ENCODE measurements at places on chromosomes 2 and 18. TPM values are rescaled to one million over a fixed set of nuclear protein-coding genes. Genes with fewer than 3 reads are reported as not detected.

The RASGRP3 gene
- 16.0 TPM for total RNA-seq

- no peak for DNase-seq
These were observed 87.3 kb downstream of the CBLN2 start for GRCh38 chr18:72456802-72457201.

DNA sequence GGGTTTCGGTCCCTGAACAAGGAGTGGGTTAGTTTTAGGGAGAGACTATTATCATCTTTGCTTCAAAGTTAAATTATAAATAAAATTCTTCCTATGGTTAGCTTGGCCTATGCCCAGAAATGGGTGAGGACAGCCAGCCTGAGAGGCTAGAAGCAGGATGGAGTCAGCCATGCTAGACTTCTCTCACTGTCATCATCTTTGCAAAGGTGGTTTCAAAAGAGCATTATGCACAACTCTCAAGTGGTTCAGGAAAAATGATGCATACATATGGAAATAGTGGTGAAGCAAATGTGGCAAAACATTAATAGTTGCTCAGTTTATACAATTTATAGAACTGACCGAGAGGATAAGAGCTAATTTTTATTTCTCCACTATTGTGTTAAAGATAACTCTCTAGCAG is 283.9 kb upstream of the FBXO11 start:
- no peak for DNase-seq

- DNase-seq = no peak
These were observed 171.3 kb downstream of the LOXHD1 start for GRCh38 chr18:46485675-46486194.

DNA sequence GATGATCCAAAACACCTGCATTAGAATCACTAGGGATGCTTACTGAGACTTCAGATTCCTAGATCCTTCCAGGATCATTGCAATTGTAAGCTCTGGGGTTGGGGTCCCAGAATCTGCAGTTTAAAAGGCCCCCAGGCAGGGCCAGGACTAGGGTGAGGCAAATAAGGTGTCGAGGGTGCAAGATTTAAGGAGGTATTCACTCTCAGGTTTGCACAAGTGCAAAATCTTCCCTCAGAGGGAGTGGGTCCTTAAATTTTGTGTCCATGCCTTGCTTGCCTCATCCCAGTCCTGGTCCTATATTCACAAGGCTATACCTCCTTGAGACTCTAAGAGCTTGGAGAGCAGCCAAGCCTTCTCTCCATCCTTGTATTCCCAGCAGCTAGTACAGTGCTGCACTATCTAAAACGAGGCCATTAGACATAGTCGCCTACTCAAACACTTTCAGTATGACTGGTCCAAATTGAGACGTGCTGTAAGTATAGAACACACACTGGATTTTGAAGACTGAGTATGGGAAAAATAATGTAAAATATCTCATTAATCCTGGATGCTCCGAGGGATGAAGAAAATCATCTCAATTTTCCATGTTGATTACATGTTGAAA is 31.6 kb upstream of the MREG start:
- no peak for DNase-seq

The TXNL1 gene
- 54.2 TPM for total RNA-seq

The ZC3H6 gene
- total RNA-seq = 37.7 TPM

GRCh38 chr2:9297807-9298206 is 91.2 kb downstream of the ASAP2 start:
- DNase-seq = peak; percentile 22

DNA sequence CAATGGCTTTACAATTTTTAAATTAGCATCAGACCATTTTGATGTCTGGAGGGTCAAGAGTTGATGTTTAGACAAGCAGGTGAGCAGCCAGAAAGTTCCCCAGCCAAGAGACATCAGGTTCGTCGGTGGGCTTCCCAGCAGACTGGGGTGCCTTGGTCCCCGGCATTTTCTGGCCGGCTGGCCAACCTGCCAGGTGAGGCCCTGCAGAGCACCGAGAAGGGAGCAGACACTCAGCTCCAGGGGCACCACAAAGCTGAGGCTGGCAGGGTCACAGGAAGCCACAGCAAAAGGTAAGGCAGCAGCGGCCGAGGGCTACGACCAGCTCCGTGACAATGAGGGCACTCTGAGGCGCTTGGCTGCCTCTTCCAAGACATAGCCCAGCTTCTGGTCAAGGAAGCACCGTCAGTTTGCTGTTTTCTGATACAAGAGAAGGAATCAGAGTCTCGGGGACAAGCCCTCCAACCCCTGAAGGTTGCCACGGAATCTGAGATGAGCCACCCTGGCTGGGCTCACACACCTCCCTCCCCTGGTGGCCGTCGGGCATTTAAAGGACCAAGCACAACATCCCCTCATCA is 229.0 kb downstream of the MGAT5 start:
- peak; percentile 19 for DNase-seq

The CCDC141 gene
- total RNA-seq = 12.3 TPM

GRCh38 chr2:118089139-118089800 is 999 bp downstream of the INSIG2 start:
- DNase-seq = no peak

GRCh38 chr2:207792244-207792785 is 22.6 kb upstream of the FZD5 start:
- no peak for DNase-seq

The CIB4 gene
- not detected for total RNA-seq

DNA sequence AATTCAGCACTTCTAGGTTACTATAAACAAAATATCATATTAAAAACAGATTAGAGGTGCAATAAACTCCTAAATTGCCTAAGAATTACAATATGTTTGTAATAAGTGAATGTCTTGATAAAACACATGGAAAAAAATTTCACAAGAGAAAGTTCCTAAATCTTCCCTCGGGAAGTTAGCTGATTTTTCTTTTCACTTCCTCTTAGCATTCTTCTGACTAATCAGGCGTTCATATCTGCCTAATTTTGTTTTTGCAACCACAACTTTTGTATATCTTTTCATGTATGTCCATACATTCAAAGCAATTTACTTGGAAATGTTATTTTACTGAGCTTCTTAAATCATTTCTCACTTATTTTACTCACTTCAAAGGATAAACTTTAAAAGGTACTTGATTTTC is 88.5 kb downstream of the RTTN start:
- no peak for DNase-seq

The SMYD1 gene
- 0.49 TPM for total RNA-seq

GRCh38 chr18:76486038-76486437 is 9.0 kb downstream of the ZNF516 start:
- DNase-seq = no peak

- DNase-seq = no peak
These were observed 82.5 kb downstream of the TCF7L1 start for GRCh38 chr2:85215448-85216401.

GRCh38 chr2:97765933-97766332 is 52.6 kb downstream of the ZAP70 start:
- DNase-seq = no peak

- no peak for DNase-seq
These were observed 21.3 kb upstream of the ALK start for GRCh38 chr2:29942711-29943110.

DNA sequence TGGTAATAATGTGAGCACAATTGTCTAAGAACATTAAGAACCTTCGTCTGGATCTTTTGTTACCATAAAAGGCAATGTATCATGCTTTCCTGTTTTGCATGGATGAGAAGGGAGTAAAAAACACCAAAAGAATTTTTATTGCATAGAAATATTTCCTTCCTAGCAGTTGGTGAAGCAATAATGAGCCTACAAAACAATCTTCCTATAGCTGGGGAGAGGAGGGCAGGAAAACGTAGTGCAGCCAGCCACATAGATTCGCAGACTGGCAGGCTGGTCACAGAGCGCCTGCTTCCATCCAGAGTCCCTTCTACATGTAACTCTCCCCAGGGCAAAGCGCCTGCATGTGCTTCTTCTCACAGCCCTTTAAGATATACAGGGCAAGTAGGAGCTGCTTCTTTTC is 190.4 kb downstream of the BABAM2 start:
- no peak for DNase-seq

DNA sequence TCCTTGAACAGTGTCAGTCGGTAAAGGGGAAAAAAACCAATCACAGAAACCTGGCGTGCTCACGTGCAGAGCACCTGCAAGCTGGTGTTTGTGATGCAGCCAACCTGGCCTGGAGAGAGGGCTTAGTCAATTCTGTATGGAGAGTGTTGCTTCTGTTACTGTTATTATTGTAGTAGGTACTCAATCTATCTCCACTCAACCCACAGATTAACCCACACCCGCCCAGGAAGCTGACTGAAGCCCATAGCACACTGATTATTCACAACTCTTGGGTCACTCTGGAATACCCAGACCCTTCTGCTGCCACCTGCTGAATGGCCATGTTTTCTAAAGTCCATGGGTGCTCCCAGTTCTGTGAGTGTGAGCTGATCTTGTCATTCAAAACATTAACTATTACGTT is 53.9 kb downstream of the TNFRSF11A start:
- DNase-seq = no peak

DNA sequence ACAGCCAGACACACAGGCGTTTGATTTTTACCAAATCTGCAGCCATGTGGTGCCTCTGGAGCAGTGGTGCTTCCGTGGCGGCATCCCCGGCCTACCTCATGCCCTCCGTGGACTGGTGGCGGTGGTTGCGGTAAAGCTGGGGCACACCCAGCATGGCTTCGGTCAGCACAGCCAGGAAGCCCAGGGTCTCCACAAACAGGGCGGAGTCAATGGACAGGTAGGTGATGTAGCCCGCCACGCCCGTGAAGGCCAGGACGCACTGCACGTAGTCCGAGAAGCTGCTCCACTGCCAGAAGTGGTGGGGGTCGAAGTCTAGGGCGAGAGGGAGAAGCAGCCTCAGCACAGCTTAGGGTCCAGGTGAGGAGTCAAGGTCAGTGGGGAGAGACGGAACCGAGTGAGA is 32.4 kb downstream of the SLC66A2 start:
- DNase-seq = peak; percentile 51

The ATG16L1 gene
- total RNA-seq = 26.4 TPM

- DNase-seq = no peak
These were observed 63.5 kb downstream of the CDH2 start for GRCh38 chr18:28113271-28114029.

- no peak for DNase-seq
These were observed 8.3 kb downstream of the ARL5A start for GRCh38 chr2:151819920-151820319.

The DOCK10 gene
- total RNA-seq = 50.7 TPM

- peak; percentile 84 for DNase-seq
These were observed at the start of gene ARMC9 for GRCh38 chr2:231198291-231199173. Gene ARMC9, plus strand, starts transcription at chr2:231198631. Its CDS starts 7,608 bp downstream, at chr2:231206239.

- DNase-seq = no peak
These were observed 262.1 kb downstream of the PRKCE start for GRCh38 chr2:45913539-45913938.

DNA sequence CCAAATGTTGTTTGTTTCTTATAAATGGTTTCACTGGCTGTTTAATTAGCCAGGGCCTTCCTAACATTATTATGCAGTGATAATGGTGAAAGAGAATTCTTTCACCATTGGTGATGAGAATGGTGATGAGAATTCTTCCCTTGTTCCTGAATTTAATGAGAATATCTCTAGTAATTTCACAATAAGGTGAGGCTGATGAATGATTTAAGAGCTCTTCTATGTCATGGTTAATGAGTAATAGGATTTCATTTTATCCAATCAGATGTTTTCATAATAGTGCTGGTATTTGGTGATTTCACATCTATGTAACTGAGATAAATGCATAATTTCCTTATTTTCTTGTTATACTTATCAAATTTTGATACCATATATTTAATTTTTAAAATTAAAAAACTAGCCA is 535.7 kb upstream of the ZEB2 start:
- no peak for DNase-seq

GRCh38 chr2:176068419-176068832 is 15.3 kb downstream of the EVX2 start:
- DNase-seq = no peak

GRCh38 chr2:240196716-240197461 is 56.4 kb upstream of the OTOS start:
- no peak for DNase-seq

The PLB1 gene
- total RNA-seq = 5.5 TPM

The TDRD15 gene
- total RNA-seq = 0.13 TPM

GRCh38 chr2:188600536-188601210 is 309.0 kb downstream of the GULP1 start:
- DNase-seq = no peak

The GPAT2 gene
- total RNA-seq = 11.1 TPM

The ABCG8 gene
- not detected for total RNA-seq

DNA sequence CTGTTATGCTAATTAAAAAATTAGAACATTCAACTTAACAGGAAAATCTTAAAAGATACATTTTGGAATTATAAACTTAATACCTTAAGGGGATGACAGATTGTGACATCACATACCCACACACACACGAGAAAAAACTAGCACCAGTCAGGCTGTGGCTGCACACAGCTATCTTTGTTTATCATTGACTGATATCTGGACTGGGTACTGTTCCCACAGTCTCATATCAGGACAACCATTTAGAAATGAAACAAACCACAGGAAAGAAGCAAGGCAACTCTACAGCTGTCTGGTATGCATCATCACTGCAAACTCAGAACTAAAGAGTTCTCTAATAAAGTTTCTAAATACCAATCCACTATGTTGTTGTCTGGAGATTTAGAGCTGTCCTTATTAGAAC is 210.9 kb upstream of the SMAD7 start:
- no peak for DNase-seq

DNA sequence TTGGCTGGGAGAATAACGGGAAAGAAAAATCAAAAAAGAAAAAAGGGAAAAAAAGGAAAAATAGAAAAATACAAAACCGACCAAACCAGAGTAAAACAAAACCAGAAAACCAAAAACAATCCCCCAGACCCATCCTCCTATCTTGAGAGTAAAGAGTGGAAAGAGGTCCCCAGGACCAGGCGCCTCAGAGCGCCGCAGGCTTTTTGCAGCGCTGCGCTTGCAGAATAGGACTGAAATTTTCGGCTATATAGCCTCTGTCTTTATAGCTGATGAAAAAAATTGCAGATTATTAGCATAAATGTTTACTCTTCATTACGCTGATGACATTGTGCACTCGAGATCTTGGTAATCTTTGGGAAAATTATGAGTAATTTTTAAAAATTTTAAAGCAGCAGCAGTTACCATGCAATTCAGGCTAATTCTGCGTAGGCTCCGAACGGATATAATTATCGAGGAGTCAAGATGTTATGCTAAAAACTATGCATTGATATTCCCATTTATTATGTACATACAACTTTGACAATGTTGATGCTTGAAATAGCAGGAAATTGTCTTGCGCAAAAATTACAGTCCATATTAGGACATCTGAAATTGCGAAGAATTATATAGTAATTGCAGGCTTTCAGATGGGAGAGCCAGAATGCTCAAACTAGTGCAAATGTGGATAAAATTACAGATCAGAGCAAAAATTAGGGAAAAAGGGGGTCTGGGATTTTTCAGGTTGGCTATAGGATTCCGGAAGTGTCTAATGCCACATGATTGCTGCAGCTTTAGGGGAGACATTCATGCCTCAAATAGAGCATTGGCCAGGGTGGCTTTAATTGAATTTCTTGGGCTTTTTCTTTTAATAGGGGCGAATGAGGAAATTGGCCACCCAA is 8.3 kb downstream of the DLX1 start:
- no peak for DNase-seq

The SCG2 gene
- total RNA-seq = 0.80 TPM

The TFCP2L1 gene
- 0.27 TPM for total RNA-seq

Measured in sciatic nerve (tissue), 2 donors.